ENCODE measurements at places on chromosomes 7 and 10.

DNA sequence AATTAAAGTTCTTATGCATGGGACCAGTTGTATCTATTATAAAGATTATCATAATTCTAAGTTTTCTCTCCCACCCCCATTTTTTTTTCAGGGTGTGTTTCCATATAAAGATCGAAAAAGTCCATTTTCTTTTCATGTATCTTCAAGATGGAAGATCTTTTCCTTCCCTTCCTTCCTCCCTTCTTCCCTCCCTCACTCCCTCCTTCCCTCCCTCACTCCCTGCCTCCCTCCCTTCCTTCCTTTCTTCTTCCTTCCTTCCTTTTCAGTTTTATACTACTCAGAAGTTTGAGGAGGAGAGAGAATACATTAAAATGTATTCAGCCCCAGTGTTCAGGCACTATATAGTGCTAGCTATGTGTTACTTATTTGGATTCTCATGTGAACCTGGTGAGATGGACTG lies 98.0 kb downstream of the POLL start:
- no peak for DNase-seq

DNA sequence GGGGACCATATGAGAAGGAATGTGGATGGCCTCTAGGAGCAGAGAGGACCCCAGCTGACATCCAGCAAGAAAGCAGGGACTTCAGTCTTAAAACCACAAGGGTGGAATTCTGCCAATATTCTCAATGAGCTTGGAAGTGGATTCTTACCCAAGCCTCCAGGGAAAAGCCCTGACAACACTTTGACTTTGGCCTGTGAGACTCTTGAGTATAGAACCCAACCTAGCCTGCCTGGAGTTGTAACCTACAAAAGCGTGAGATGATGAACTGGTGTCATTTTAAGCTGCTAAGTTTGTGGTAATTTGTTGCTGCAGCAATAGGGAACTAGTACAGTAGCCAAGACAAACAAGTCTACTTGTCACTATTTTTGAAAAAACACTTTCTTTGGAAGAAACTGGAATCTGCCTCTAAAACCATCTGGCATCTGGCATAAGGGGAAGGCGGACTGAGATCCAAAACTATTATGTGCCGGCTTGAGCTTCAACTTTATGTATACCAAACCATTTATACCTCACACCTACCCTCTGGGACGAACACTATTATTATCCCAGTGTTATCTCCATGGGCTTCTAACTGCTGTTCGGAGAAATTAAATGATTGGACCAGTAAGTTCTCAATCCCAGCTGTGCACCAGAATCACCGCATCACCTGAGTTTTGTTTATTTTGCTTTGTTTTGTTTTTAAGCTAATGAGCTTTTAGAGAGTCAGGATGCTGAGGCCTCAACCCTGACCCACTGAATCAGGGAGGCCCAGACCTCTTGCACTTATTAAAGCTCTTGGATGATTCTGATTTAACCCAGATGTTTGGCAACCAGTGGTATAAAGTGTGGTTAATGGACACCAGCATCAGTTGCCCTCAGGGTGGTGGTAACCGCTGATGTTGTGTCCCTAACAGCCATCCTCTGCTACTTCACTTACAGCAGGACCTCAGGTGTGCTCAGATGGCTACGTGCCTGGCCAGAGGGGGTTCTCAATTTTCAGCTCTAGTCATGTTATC lies 83.0 kb downstream of the C1GALT1 start:
- DNase-seq: no peak

DNA sequence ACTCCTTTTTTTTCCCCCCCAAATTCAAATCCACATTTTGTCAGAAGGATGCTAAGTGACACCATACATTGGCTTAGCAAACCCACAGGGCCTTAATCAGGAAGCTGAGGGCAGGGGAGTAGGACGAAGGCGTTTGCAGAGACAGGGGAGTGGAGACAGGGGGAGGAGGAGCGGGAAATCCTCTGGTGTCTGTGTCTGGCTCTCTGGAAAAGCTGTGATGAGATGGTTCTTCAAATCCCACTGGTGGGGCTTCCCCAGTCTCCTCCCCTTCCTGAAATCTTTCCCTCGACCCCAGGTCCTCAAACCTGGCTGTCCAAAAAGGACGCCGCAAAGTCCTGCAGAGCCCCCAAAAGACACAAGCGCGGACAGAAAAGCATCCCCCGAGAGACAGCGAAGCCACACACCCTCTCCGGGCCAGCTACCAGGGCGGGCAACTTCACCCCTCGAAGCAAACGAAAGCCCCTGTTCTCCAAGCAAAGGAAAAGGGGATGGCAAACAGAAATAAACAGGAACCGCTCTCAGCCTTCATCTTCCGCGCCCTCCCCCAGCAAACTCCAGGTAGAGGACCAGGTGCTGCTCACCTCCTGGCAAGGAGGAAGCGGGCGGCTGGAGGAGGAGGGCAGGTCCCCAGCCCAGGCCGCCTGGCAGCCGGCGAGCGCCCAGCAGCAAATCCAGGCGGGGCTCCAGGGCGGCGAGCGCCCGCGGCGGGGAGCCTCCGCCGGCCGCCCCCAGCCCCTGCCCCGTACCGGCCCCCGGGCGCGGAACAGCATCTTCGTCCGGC lies 520 bp downstream of the ELAPOR2 start:
- DNase-seq: no peak

DNA sequence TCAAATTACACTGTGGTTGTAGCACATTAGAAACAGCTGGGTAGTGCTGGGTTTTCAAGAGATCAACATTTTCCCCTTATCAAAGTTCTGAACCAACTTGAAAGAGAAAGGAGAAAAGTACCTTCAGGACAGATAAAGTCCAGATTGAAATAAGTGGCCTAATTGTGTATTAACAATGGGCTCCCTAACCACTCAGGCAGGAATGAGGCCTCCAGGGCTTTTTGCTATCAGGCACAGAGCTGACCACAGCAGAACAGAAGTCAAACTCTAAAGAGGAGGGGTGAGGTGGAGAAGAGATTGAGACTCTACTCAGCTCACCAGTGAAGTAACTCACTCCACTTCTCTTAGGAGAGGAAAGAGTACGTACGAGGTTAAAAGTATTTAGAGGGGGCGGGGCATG lies 394.1 kb upstream of the PHF14 start:
- no peak for DNase-seq

DNA sequence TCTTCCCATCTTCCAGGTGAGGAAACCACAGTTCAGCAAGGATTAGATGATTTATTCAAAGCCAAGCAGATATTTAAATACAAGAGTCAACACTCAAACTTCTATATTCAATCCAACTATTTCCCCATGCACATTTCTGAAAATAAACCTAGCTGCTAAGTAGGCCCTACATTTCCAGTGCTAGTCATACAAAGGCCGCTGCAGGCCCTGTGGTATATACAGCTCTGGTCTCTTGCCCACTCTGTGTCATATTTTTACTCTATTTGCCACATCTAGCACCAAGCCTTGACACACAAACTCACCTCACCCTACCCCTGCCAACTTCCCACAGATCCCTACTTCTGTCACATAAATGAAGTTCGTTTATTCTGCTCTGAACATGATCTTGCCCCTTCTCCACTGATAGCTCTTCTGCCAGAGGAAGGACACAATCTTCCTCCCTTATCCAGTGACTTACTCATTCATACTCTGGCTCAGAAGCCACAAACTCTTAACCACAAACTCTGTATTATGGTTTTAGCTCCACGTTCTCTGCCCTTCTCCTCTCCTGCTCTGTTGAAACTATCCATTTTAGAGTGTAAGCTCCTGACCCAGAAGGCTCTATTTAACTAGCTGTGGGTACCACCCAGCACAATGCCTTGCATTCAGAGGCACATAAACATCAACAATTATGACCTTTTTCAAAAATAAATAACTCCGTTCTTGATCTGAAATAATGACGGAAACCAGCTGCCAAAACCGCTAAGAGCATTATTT lies 180.7 kb downstream of the CPEB3 start:
- DNase-seq: no peak

DNA sequence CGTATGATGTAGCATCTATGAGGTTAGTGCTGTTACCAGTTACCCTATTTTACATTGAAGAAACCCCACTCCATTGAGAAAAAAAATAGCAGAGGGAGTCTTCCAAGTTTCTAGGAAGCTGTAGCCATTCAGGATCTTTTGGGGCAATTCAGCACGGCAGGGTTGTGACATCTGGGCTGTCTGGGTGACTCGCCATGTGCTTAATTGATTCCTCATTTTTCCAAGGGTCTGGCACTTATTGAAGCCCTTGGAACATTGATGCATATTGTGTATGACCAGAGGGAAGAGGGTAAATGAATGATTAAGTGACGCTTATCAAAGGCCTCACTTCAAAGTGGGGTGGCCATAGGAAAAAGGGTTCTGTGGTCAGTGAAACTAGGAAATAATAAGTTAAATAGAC lies 248.7 kb downstream of the ARHGAP12 start:
- DNase-seq: no peak

- DNase-seq: no peak
Measured at GRCh38 chr10:80477813-80478212, 23.7 kb downstream of the TSPAN14 start.

- DNase-seq: no peak
Measured at GRCh38 chr7:1747004-1747801, 77.1 kb downstream of the ELFN1 start.

- DNase-seq: no peak
Measured at GRCh38 chr10:129945941-129946760, 17.9 kb downstream of the EBF3 start.

- DNase-seq: no peak
Measured at GRCh38 chr10:90461437-90462155, 396.2 kb downstream of the HTR7 start.

DNA sequence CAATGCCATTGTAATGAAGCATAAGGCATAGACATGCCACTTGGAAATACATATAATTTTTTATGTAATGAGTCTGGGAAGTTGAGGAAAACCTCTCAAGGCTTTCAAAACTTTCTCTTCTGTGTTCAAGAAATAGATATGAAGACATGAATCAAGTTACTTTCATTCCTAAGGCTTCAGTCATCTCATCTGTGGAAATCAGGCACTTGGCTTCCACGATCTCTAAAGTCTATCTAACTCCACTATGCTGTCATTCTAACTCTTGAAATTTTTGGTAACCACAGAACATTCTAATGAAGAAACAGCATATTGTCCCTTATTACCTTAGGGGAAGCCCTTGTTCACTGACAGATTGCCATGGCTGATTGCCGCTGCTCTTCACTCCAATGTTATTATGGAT lies 242.6 kb downstream of the CNTNAP2 start:
- no peak for DNase-seq

DNA sequence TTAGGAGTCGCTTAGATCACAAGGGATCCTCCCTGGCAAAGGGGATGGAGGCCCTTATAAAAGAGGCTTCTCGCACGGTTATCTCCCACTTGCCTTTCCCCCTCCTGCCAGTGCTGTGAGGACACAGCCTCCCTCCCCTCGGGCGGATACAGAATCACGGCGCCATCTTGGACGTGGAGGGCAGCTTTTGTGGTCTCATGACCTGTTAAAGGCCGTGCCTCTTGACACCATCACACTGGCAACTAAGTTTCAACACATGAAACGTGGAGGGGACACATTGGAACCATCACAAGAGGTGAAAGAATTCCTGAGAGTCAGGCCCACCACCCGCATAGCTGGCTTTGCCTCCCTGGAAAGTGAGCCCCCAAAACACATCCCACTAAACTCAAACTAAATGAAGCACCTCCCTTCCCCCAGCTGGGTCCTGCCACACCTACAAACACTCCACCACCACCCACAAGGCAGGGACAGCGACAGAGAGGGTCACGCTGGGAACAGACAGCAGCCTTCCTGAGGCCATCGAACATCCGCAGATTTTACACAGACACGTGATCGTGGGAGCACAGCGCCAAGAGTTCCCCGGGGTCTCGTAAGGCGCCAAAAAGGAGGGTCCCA lies 110.6 kb downstream of the TCERG1L start:
- DNase-seq: no peak

DNA sequence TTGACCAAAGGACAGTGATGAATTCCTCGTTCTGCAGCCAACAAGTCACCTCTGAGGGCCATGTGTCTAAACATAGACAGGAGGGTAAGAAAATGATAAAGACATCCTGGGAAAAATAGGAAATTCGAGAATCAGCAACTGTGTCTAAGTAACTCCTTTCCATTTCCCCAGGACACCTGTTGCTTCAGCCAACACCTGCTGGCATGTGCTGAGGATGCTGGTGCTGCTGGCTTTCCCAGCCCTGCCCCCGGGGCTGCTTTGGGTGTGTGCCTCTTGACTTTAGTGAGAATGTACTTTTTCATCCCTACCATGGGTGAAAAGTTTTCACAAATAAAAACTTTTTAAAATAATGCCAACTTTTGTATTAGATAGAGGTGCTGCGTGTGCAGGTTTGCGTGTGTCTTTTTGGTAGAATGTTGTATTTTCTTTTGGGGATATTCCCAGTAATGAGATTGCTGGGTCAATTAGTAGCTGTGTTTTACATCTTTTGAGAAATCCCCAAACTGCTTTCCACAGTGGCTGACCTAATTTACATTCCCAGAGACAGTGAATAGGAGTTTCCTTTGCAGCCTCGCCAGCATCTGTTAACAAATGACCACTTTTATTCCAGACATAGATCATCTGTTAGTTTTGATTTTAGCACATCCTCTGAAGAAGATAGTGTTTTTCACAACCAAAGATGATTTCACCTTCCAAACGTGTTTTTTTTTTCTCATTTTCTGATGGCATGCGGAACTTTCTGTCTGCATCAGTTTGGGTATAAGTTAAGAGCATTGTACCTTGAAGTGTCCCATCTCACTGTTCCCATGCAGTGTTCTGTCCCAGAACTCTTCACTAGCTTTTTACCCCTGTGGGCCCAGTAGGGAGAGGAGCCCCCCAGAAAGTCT lies 104.2 kb upstream of the ACBD5 start:
- no peak for DNase-seq

DNA sequence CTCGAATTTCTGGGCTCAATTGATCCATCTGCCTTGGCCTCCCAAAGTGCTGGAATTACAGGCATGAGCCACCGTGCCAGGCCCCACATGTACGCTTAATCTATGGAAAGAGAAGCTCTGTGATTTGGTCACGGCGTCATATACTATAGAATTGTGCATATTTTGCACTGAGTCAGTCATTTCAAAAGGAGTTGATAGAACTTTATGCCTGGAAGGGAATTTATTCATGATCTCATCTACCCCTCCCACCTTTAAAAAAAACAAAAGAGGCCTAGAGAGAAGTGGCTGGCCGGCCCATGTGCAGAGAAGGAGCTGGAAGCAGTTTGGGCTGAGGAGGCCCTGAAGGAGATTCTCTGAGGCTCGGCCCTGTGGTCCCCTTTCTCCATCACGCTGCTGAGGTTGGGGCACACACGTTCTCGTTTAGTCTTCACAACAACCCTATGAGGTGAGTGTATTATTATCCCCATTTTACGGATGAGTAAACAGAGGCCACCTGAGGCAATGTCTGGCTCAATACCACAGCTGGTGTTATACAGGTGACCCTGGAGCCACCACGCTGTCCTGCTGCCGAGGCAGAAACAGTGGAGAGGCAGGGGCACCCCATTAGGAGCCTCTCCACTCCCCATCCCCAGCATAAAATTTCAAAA lies 47.2 kb upstream of the ZRANB1 start:
- DNase-seq: no peak

GRCh38 chr7:152145853-152146466 lies 120.5 kb downstream of the GALNT11 start:
- DNase-seq: no peak

DNA sequence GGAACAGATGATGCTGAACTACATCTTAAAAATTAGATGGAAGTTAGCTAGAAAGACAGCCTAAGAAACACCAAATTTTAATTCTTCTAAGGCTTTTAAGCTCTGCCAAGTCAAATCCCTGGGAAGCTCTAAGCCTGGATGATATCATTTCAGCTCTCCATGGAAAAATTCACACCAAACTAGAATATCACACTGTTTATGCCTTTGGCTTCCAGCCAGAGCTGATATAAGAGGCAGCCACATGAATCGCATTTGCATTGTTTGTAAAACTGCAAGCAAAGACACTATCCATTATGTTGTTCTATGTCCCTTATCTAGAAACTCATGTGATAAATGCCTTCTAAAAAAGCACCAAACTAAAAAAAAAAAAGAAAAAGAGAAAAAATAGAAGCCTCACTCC lies 430.4 kb downstream of the GRID1 start:
- DNase-seq: no peak
